Right lobe of liver (tissue), 6 donors: ENCODE measurements at places on chromosomes 1 and 21. TPM values are rescaled to one million over a fixed set of nuclear protein-coding genes. Genes with fewer than 3 reads are reported as not detected.

The GIPC2 gene
- 9.8 TPM for total RNA-seq

The ZBTB8A gene
- 3.4 TPM for total RNA-seq

The LRRC71 gene
- 0.12 TPM for total RNA-seq

The OVAAL gene
- not detected for total RNA-seq

The MYCBP gene
- total RNA-seq, result 9.1 TPM

The B3GALT2 gene
- total RNA-seq, result 0.20 TPM

The ID3 gene
- total RNA-seq, result 40.4 TPM

The C4BPA gene
- 793 TPM for total RNA-seq

The CCDC190 gene
- total RNA-seq, result not detected

The AHDC1 gene
- total RNA-seq, result 5.5 TPM

The CD52 gene
- total RNA-seq, result 17.6 TPM

The TMEM240 gene
- total RNA-seq, result not detected

The MRPL37 gene
- 65.2 TPM for total RNA-seq
